ENCODE measurements at places on chromosomes 1 and 21.
A peak's percentile ranks its signal among the peaks of the same experiment; 100 is the strongest.

DNA sequence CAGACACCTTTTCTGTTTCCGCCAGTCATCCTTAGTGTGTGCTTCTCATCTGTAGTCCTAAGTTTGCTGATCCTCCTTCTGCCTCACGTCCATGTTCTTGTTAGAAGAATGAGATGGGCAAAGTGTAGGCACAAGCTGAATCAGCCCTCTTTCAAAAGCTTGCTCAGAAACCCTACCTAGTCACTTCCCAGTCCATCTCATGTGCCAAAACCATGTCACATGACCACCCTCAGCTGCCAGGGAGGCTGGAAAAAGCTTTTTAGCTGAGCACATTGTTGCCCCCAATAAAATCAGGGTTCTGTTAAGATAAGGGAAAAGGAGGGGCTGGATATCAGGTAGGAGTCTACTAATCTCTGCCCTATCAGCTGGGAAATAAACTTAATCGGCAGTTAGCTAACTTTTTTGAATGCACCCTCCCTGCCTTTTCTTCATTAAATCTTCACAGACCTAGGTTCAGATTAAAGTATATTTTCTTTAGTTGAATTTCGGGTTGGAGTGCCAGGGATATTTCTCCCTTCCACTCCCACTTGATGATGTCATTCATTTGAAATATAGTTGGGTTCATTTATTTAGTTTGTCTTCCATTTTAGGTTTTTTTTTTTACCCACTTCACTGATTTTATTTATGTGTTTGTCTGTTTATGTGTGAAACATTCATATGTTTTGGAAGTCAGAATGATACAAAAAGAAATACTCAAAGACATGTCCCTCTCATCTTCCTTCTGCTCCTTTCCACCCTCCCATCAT is 129.2 kb downstream of the ROR1 start:
- DNase-seq: no peak

DNA sequence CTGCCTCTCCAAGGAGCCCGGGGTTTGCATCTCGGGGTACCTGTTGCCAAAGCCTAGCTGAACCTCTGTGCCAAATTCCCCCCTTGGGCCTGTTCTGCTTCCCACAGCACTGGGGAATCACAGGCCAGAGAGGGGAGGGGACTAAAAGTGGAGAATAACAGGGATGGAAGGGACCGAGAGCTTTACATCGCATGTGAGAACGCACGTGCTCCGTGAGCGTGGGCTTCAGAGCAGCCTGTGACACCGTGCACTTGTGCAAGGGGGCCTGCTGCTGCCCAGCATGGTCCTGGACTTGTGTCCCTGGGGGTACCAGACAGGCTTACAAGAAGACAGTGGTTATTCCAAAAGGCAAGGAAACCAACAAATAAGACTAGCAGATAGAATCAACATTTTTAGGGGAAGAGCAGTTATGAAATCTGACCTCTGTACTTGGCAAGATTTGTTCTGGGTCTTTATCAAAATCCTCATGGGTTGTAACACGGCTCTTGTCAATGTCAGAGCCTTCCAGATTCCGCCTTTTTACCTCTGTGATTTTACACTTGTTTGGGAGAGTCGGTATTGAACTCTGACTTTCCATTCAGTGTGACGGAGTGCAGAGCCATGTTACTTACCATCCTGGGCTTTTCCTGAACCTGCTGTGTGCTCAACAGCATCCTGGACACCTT is 36.2 kb upstream of the TNFRSF1B start:
- DNase-seq: no peak

DNA sequence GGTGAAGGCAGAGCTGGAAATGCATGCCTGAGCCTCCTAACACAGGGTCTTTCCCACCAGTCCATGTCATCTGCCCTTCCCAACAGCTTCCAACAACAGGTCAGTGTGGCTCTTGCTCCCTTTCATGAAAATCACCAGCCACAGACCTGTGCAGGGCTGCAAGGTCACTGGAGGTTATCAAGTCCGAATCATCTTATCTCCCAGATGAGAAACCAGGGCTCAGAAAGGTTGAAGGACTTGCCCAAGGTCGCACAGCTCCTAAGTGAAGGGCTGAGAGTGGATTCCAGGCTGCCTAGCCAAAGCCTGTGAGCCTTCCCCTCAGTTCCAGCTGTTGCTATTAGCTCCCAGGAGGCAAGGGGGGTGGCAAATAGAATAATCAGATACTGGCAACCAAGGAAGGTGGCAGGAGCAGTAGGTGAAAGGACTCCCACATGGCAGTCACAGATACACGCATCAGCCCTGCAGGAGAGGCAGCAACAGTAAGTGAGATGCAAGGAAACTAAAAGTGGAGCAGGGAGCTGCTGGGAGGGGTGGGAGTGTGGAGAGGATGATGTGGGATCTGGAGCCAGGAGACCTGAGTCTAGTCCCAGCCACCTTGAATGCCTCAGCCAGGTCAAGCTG is 74.2 kb downstream of the SSBP3 start:
- no peak for DNase-seq

GRCh38 chr1:181216591-181216994 is 128.1 kb downstream of the IER5 start:
- no peak for DNase-seq

GRCh38 chr21:36184545-36184944 is 27.9 kb downstream of the DOP1B start:
- DNase-seq: no peak

DNA sequence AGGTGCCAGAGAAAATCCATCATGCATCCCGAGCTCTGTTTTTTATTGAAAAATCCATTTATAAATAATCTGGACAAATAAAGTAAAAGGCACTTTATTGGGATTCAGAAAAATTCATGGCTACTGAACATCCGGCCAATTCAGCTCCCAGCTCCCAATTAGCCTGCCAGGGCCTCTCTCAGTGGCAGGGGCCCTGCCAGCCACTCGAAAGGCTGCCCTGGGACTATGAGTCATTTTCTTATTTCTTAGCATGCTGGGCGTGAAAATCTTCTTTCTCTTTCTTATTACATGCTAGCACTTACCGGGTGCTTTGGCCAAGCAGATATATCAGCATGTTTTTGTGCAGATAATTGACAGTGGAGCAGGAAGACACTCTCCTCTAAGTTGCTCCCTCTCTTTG is 283.3 kb downstream of the CAMTA1 start:
- no peak for DNase-seq

GRCh38 chr1:83818916-83819315 is 180.0 kb downstream of the TTLL7 start:
- DNase-seq: peak; percentile 12

DNA sequence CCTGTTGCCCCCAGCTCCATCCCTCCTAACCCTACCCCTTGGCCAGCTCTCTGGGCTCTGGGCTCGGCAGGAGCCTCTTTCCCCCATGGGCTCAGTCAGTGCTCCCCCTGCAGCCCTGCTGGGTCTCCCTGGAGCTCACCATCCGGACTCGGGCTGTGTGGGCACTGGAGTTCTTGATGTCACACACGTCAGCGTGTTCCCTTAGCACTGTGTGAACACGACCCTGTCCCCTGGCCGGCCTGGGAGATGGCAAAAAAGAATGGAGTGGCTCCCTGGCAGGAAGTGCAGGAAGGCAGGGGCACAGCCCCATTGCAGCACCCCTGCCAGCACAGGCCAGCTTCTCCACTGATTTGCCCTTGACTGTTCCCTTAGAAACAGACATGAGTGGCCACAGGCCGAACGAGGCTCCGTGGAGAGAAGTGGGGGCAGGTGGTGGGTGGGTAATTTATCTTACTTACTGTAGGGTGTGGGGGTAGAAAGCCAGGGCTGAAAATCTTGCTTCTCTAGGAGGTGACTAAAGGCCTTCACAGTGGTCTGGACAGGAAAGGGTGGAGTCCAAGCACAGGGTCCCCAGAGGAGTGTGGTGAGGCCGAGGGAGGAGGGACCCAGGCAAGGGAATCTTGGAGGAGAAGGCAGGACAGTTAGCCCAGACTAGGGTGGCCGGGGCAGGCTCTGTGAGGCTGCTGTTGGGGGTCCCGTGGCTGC is 381.7 kb upstream of the VAMP3 start:
- no peak for DNase-seq

DNA sequence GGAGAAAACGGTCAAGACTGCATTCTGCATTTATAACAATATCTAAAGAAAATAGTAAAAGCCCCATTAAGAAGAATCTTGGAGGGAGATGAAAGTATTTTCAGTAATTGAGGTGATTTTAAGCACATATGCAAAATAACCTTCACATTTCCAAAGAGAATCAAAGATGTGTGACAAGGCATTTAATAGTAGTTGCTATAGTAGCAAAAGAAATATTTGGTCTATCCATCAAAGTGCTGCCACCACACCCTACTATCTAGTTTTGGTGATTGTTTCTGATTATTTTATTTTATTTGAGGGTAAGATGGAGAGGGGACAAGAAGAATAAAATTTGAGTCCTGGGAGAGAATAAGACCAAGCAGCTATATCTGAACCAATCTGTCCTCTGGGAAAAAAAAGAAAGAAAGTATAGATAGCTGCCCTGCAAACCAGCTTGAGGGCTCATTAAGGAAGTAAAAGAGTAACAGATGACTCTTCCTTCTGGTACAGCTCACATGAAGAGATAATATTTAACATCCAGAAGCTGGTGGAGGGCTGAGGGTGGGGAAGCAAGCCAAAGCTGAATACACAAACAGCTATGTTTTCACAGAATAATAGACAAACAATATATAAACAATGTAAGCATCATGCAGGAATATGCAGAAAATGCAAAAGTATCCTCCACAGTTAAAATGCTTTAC is 47.2 kb upstream of the RASAL2 start:
- DNase-seq: no peak

GRCh38 chr1:156468693-156469345 is 31.8 kb downstream of the MEF2D start:
- DNase-seq: no peak

DNA sequence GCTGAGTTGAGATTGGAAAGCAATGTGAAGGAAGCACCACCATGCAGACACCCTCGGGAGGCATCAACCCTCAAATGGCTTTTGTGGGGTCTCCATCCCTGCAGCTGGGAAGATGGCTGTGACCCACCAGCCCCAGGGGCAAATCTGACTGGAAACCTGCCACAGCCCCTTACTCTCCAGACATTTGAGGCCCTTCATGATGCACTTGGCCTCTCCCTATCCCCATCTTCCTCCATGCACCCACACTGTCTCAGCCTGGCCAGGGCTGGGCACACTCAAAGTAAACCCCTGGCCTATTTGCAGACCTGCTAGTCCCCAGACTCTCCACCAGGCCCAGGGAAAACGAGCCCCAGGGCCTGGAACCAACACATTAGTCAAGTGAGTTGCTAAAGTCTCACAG is 205.2 kb downstream of the MATN1 start:
- DNase-seq: no peak

DNA sequence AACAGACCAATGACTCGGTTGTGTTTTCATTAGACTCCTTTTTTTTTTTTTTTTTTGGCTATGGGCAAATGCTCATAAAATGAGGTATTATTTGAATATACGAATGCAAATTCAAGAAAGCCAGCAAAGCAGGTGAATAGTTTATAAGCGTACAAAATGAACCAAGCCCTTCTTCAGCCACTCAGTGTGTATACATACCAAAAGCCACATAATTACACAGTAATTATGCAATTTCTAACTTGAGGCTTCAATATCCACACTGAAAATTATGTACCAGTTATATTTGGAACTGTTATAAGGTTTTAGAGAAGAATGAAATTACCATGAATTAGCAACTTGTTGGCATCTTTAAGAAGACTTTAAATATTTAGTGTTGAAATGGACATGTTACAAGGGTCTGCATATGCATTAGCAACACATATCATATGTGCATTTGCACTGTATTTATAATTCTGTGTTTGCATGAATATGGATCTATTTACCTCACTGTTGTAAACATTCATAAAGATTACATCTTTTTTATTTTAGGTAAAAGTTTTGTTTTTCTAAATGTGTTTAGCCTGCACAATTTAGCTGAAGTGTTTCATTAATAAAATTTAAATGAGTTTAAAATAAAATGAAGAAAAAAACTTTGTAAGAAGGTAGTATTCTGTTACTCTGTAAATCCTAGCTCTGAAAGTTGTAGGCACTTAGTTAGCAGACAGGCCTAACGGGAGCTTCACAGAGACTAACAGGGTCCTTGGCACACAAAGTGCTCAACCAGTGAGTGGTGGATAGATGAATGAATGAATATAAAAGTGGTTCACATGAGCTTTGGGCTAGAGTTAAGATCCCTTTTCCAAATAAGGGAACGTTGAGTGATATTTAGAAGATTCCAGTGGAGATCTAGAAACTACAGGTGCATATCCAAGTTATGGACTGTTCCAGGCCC is 241.0 kb upstream of the NFIA start:
- DNase-seq: no peak

- no peak for DNase-seq
These were observed 81.6 kb downstream of the ZP4 start for GRCh38 chr1:237809099-237809498.

DNA sequence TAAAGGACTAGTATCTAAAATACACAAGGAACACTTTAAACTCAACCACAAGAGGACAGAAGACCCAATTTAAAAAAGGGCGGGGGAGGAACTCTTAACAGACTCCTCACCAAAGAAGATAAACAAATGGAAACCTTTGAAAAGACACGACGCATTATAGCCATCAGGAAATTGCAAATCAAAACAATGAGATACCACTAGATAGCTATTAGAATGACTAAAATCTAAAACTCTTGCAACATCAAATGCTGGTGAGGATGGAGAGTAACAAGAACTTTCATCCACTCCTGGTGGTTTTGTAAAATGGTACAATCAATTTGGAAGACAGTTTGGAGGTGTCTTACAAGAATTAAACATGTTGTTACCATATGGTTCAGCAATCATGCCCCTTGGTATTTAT is 708.2 kb downstream of the BRINP3 start:
- DNase-seq: peak; percentile 40

- no peak for DNase-seq
These were observed 257.7 kb upstream of the SGIP1 start for GRCh38 chr1:66276218-66276617.
